Glutamatergic neuron (in vitro differentiated cells): ENCODE measurements at places on chromosomes 3 and 15.

- no peak for DNase-seq
Measured at GRCh38 chr15:73620078-73620477, 13.1 kb downstream of the NPTN start.

GRCh38 chr3:105823149-105823867 is 45.5 kb downstream of the CBLB start:
- no peak for DNase-seq

GRCh38 chr3:101976473-101976872 is 127.2 kb downstream of the NFKBIZ start:
- no peak for DNase-seq

- DNase-seq: no peak
Measured at GRCh38 chr3:24373198-24373959, 121.3 kb downstream of the THRB start.

- DNase-seq: no peak
Measured at GRCh38 chr3:51257870-51258269, 127.2 kb upstream of the MANF start.

DNA sequence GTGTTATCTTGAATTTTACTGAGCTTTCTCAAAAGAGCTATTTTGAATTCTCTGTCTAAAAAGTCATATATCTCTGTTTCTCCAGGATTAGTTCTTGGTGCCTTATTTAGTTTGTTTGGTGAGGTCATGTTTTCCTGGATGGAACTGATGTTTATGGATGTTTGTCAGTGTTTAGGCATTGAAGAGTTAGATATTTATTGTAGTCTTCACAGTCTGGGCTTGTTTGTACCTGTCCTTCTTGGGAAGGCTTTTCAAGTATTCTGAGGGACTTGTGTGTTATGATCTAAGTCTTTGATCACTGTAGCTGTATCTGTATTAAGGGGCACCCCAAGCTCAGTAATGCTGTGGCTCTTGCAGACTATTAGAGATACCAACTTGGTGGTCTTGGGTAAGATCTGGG is 10.6 kb upstream of the RAD51 start:
- no peak for DNase-seq

GRCh38 chr15:91263632-91264531 is 163.8 kb downstream of the SV2B start:
- DNase-seq: no peak

DNA sequence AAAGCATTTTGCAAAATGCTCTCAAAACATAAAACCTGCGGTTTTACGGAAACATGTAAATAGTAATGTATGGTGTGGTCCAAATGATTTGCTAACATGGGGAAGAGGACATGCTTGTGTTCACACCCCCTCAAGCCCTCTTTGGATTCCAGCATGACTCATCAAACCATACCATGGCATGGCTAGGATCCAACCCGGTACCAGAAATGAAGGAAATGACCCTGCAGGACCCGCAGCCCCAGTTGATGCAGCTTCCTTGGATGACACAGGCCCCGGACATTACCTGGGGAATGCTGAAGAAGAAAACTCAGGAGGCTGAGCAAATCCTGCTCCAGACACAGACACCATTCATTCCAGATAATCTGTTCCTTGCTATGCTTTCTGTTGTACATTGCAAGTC is 222.9 kb downstream of the DTWD1 start:
- DNase-seq: no peak

DNA sequence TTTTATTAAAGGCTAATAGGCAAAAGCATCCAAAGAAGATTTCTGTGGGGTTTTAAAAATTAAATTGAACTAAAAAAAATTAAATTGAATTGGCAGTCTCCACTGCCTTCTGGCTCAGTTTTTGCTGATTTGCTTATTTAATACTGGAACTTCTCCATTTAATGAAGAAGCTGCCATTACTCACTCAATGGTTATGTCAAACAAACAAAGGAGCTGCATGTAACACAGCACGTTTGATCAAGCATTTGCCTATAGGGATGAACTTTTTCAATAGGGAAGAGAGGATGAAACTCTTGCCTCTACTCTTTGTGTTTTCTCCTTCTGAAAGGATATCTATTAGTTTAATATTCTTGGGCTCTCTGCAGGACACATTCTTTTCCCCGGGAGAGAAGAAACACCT is 4.8 kb upstream of the HCLS1 start:
- DNase-seq: no peak

DNA sequence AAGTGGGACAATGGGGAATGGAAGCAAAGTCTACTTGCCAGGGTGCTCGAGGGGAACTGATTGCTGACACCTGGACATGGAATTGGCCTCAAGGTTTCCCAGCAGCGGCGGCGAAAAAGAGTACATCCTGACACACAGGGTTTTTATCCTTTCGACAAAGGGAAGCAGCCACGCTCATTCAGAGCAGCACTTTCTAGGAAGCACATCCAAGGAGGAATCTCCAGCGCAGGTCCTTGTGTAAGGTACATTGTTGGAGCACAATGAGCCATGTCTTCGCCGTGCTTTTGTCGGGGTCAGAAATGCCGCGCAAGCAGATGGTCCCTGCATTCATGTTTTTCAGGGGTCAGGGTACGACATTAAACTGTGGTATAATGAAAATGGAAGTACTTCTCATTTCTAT is 16.8 kb downstream of the CACNA1D start:
- no peak for DNase-seq
